GM12891 (cell line): ENCODE measurements at places on chromosomes 6 and 20.

DNA sequence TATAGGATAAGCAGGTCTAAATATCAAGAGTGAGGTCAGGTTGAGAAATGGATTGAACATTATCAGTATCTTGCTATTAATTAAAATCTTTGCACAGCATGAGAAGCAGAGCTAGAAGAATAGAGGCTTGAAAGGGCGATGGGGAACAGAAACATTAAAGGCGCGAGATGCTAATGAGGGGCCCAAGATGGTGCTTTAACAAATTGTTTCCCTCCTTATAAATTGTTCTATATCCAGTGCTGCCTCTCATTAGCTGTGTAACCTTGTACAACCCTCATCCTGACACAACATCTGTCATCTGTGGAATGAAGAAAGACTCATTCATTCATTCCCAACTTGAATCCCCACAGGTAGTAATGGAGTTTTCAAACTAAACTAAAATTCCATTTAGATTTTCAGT is 57.8 kb downstream of the FUT9 start:
- DNase-seq = no peak

GRCh38 chr6:75815756-75816155 is 66.7 kb downstream of the MYO6 start:
- DNase-seq = no peak

DNA sequence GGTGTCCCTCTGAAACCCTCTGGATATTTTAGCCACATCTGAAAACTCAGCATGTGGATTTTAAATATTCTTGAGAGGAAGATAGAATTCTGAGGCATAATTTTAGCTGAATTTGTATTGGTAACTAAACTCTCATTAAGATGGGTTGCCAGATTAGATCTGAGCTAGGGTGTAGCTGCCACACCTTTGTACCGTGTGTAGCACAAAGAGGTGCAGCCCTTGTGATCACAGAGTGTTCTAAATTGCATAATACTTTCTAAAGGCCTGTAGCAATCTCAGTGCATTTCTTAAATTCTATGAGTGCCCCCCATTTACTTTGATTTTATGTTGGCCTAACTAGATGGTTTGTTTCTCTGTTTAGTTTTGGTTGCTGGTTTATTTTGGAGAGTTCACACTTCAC is 53.0 kb downstream of the FLRT3 start:
- no peak for DNase-seq

DNA sequence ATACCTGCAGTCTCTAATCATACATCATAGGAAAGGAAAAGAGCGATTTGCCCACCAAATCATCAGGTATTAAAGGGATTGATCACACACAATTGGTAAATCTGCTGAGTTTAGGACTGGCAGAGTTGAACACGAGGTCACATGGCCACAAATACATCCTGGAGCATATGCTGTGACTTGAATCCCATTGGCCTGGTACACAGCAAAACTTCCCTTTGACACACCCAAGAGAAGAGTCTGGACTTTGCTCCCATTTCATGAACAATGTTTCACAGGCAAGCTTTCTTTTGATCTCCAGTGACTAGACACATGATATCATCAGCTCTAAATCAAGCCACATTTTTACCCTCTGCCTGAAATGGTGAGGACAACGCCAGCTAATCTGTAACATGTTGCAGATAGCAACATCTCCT is 117.9 kb downstream of the ISM1 start:
- DNase-seq = no peak

GRCh38 chr6:36979347-36979742 is 6.7 kb downstream of the MTCH1 start:
- DNase-seq = no peak

DNA sequence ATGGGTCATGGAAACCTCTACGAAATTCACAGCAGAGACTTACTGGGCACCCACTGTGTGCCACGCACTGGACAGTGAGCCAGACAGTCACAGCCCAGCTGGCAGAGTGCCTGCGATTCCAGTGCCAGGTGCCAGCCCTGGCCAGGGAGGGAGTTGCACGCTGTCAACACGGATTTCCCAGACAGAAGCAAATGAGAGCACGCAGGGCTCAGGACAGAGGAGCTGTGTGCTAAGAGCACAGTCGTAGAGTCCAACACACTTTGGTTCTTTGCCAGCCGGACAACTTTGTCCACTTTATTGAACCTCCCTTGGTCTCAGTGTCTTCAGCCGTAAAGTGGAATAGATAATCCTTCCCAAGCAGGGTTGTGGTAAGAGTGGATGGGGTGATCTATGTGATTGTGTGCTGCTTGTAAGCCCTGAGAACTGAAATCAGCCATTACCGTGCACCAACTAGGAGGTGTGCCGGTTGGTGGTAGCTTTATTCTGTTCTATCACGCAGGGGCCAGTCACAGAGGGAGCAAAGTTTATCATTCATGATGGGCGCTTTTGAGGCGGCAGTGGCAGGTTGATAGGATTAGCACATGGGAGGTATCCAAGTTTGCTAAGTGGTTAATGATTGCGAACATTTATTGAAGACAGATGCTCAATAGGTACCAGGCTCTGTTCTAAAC is 40.6 kb downstream of the SIRPA start:
- DNase-seq = no peak

DNA sequence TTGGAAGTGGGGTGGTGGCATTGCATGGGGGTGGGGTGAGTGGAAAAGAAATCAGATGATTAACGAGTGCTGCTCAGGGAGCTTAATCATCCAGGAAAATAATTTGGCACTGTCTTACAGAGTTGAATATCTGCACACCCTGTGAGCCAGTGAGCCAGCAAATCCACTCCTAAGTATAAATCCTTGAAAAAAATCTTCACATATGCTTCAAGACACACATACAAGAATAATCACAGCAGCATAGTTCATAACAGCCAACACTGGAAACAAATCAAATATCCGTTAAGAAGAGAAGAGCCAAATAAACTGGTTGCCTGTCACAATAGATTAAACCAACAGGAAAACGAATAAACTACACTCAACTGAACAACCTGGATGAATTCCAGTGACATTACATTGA is 62.8 kb downstream of the SAMD3 start:
- no peak for DNase-seq

DNA sequence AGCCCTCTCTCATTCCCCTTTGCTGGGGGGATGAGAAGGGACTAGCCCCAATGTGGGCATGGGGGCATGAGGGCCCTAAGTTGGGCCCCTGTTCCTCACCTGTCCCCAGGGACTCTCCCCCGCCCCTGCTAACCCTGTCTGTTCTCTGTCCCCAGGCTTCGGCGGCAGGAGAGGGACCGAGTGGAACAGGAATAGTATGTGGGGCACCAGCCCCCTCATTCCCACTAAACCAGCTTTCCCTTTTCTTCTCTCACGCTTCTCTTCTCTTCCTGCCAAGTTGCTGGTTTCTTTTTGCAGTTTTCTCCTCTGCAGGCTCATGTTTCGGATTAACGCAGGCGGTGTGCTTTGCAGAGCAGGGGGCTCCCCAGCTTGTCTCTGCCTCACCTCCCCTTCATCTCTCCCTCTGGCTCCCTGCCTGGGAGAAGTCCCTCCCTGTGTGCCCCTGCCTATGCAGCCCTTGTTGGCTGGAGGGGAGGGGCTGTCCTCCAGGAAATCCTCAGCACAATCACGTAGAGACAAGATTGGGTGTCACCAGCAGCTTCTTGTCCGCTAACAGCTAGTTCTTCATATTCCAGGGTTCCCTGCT is 7.9 kb downstream of the TMEM63B start:
- DNase-seq = no peak

DNA sequence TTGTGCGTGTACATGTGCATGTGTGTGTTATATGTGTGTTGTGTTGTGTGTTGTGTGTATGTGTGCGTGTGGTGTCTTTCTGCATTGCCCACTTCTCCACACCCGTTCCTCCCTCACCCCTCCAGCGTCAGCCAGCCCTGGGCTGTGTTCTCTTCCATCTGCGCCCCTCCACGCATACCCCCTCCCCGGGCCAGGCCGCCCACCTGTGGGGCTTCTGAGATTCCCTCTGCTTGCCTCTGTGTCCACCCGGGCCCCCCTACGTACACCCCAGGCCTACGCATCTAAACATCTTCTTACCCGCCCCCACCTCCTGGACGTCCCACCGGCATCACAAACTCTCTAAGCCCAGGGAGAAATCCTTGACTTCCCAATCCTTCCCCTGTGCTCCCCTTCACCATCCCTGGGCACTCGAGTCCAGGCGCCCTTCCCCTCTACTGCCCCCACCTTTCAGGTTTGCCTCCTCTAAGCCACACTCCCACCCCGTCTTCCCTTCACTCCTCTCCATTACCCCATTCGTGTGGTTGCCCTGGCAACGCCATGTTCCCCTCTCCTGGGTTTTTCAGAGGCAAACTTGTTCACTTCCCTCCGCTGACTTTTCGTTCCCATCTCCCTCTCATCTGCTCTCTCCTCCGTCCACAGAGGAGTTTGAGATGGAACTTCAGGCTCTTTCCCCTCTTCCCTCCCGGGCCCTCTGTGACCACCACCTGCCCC is 81.7 kb upstream of the NNAT start:
- no peak for DNase-seq

- no peak for DNase-seq
Measured at GRCh38 chr6:56433119-56433518, 185.7 kb upstream of the COL21A1 start.

- no peak for DNase-seq
Measured at GRCh38 chr6:167674486-167674885, 152.2 kb upstream of the AFDN start.
